ENCODE measurements at places on chromosomes 16 and 17. TPM values are rescaled to one million over a fixed set of nuclear protein-coding genes. Genes with fewer than 3 reads are reported as not detected.

Gene TBC1D26
- total RNA-seq: 0.87 TPM

DNA sequence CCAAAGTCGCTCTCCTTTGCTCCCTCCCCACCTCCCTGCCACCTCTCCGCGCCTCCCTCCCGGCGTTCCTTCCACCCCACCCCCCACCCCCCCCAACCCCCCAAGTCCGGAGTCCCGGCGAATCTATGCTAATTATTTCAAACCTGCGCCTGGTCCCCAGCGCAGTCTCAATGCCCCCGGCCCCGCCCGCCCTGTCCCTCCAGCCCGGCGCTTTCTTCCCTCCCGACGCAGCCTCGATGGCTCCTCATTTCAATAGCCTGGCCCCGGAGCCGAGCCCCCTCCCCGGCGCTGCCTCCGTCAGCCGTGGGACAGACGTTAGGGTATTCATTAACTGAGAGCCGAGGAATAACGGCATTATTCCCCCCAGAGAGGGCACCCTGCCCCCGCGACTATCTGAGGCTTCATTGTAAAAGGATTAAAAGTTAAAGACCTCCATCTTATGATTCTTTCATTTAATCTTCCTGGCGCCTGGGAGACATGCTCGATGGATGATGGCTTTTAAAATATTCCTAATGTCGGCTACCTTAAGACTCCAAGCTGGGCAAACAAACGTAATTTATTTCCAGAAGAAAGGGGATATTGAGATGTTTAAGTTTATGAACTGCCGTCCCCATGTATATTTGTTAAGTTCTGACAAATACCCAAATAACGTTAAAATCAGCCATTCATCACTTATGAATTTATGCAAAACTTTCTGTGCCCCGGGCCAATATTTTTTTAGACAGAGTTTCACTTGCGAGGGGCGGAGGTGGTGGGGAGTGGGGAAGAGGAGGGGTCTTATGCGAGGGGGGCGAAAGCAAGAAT is 3.4 kb downstream of the NOG start:
- ATAC-seq: peak; percentile 2

GRCh38 chr16:62135911-62136310 is 99.7 kb upstream of the CDH8 start:
- ATAC-seq: no peak

- no peak for ATAC-seq
These were observed 1.3 kb downstream of the MYL11 start for GRCh38 chr16:30375864-30376263.

GRCh38 chr17:2195729-2196128 is 107.9 kb downstream of the SMG6 start:
- ATAC-seq: no peak

DNA sequence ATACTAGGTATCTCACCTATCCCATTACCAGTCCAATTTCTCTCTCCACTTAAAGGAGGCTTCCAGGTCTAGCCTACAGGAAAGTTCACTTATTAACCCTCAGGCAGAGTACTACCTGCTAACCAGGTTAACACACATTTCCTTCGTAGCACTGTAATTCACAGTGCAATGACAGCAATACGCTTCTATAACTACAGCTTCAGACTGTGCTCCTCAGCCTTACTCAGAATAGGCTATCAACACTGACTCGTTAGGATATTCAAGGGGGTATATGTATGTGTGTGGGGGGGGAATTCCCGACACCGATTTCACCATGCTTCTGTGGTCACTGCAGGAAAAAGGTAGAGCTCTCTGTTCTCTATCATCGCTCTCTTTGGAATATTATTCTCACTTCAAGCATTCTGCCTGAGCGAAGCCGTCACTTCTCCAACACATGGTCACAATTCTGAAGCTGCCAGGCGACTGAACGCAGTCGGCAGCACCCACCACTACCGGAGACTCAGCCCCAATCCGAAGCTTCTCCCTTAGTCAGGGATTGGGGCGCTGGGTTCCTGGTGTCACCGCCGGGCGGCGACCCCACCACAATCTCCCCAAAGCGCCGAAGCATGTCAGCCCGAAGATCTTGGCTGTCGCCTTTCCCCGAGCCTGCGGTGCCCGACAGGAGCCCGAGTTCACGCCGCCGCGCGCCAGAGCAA is 618 bp downstream of the GGA3 start:
- ATAC-seq: no peak

DNA sequence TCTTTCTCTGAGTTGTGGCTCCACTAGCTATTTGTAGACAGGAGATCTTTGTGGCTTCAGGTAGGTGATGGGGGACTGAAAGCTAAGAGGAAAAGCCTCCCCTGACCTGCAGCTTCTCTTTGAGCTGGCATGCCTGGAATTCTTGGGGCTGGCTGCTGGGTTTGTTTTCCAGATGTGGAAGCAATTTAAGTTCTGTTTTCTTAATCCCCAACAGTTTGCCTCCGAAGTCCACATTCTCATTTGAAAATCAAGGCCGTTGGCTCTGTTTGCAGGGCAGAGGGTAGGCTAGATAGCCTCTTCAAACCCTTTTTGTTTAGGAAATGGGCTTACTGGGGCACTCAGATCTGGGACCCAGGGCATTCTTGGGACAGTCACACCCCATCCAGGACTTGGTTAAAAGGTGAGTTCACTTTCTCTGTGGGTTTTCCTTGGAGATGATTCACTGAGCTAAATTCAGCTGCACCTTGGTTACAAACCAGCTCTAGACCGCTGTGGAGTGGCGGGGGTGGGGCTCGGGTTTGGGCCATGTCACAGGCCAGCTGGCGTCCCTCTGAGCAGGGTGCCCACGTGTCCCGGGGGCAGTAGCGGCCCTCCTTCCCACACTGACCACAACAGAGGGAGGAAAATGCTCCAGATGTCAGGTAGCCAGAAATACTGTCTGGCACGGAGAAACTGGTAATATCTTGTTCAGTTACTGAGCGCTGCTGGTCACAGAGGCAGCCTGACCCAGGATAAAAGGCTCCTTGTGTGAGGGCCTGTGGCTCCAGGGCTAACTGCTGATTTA is 108.5 kb downstream of the RAB11FIP4 start:
- ATAC-seq: peak; percentile 97

DNA sequence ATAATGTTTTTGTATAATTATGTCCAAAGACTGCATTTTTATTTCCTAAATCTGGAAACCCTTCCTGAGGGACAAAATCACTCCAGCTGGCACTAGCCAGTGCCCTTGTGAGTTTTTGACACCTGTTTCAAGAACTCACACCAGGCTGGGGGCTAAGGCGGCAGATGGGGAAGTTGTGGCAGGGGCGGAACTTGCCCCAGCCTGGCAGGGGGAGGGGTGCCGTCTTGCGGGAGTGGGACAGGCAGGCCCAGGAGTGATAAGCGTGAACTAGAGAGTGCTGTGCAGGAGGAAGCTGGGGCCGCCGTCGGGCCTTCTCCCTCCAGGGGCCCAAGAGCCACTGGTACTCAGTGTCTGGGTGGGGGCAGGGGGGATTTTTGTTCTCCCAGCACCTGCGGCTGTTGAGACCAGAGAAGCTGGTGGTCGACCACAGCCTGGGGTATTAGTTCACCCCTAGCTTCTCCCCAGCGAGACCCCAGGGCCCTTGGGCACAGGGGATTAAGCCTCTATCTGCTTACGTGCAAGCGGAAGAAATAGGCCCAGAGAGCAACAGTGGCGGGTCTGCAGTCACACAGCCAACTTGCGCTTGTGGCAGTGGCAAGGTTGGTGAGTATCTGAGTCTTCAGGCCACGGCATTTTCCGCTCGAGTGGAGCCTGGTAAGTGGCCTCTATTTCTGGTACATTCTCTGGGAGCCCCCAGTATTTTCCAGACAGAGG is 40.2 kb upstream of the PLCG2 start:
- ATAC-seq: no peak

DNA sequence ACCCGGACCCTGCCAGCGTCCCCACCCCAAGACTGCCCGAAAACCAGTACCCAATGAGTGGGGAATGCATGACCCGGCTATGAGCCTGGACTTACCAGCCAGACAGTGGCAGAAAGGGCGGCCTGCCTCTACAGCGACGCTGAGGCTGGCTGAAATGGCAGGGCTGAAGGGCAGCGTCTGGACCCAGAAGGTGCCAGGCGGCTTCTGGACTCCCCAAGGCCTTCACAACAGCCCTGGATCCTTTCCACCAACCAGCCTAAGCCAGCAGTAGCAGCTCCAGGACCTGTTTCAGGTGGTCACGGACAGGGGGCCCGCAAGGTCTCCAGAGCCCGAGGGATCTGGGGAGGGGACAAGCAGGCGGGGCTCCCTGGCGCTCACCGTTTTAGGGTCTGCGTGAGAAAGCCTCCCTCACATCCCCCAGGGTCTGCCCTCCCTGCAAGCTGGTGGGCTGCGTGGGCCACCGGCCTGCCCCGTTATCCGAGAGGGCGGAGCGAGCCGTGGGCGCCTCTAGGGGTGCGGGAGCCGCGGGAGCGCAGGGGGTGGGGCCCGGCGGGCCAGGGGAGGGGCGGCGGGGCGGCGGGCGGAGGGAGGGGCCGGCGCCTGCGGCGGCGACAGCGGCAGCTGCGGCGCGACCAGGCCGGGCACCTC is at the start of gene RIPOR1:
TSS of gene RIPOR1 (plus strand) at position 608 of the 648 bp plus-strand sequence. CDS start 9,618 bp downstream, outside the sequence.
- peak; percentile 56 for ATAC-seq

GRCh38 chr17:4901108-4901647 is 1.7 kb downstream of the CHRNE start:
- no peak for ATAC-seq

DNA sequence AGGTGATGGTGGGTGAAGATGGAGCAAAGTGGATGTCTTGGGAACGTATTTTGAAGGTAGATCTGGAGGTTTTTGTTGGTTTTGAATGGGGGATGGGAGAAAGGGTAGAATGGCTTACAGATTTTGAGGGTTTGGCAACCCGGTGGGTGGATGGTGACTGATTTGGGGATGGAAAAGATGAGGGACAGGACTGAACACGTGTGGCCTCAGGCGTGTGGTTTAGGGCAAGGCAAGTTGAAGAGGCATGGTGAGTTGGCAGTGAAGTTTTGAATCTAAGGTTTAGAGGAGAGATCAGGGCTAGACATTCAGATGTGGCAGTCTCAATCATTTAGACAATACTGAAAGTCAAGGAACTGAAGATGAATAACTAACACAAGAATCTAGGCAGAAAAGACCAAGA is 5.0 kb upstream of the DCTPP1 start:
- ATAC-seq: no peak

- no peak for ATAC-seq
These were observed 133.8 kb upstream of the FAM20A start for GRCh38 chr17:68734931-68735330.

GRCh38 chr17:47209499-47209898 is 351 bp downstream of the MYL4 start:
- ATAC-seq: no peak

All from motor neuron (in vitro differentiated cells).